Fibroblast of gingiva (primary cell): ENCODE measurements at places on chromosomes 7 and 10.
A peak's percentile ranks its signal among the peaks of the same experiment; 100 is the strongest.

GRCh38 chr7:70621954-70622600, 509.9 kb upstream of the GALNT17 start:
- no peak for DNase-seq

DNA sequence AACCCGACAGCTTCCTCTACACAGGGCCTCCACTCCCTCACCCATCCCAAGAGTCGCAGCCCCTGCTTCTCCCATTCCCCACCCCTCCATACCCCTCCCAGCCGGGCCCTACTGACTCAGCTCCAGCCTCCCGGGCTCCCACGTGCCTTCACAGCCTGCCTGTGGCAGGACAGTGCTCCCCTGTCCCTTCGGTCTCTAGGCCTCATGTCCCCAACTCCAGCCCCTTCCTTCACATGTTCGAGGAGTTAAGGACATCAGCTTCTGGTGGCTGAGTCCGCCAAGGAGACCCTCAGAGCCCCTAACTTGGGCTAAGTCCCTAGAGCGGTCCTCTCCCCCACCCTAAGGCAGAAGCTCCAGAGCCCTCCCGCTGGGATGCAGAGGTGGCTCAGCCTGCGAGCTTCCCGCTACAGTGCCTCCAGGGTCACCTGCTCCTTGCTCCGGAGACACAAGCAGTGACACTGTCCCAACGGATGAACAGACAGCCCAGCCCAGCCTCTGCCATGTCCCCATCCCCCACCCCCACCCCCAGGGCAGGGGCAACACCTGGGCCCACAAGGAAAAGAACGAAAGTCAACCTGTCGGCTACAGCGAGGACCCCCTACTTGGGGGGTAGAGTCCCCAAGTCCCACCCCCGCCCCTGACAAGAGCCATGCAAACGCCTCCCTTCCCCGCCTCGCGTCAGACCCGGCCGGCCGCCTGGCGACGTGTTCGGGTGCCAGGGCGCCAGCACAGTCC, 716 bp downstream of the SMARCD3 start:
- no peak for DNase-seq

- no peak for DNase-seq
Observed at GRCh38 chr10:71246591-71247413, 34.4 kb downstream of the UNC5B start.

DNA sequence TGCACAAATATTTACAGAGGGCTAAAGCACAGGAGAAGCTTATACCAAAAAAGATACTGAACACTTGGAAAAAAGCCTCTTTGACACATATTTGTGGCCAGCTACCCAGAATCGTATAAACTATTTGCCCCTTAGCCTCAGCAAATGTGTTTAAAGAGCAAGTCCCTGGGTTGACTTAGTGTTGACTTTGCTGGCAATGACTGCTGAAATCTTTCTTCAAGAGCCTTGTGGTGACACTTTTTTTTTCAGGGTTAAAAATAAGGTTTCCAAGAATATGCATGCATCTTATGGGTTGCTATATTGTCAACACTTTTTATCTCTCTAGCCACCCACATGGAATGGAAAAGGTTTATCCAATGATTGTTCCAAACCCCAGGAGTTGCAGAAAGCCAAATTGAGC, 14.9 kb upstream of the PLEKHS1 start:
- DNase-seq, result peak; percentile 48

- DNase-seq, result no peak
Observed at GRCh38 chr10:13440185-13441061, 88.4 kb downstream of the BEND7 start.

- DNase-seq, result no peak
Observed at GRCh38 chr7:52017802-52018679, 701.4 kb upstream of the COBL start.

DNA sequence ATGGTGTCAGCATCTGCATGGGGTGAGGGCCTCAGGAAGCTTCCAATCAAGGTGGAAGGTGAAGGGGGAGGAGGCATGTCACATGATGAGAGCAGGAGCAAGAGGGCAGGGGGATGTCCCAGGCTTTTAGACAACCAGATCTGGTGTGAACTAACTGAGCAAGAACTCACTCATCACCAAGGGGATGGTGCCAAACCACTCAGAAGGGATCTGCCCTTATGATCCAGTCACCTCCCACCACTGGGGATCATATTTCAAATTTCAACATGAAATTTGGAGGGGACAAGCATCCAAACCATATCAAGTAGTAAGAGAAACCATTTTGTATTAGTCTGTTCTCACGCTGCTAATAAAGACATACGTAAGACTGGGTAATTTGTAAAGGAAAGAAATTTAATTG, 33.6 kb downstream of the THNSL1 start:
- peak; percentile 30 for DNase-seq

- no peak for DNase-seq
Observed at GRCh38 chr10:10528563-10528910, 489.1 kb upstream of the CELF2 start.

- DNase-seq, result no peak
Observed at GRCh38 chr7:78224923-78225322, 426.4 kb downstream of the PHTF2 start.

DNA sequence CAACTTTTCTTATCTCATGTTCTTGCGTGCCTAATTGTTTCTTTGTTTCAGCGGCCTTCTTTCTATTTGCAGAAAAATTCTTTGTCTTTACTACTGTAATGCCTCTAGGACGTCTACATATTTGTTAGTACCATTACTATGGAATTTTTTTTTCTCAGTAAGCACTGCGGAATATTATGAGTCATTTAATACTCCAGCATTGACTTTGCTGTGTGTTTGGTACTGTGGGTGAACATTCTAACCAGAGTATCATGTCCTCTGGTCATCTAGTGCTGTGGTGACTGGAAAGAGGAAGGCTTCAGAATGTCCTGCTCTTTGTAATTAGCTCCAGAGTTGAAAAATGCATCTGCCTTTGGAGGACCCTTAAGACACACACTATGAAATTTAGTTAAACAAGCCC, 58.5 kb upstream of the FERD3L start:
- DNase-seq, result no peak

GRCh38 chr10:5654218-5654755, 12.1 kb downstream of the ASB13 start:
- no peak for DNase-seq

GRCh38 chr7:100568896-100569844, 4.5 kb downstream of the SAP25 start:
- DNase-seq, result peak; percentile 21

DNA sequence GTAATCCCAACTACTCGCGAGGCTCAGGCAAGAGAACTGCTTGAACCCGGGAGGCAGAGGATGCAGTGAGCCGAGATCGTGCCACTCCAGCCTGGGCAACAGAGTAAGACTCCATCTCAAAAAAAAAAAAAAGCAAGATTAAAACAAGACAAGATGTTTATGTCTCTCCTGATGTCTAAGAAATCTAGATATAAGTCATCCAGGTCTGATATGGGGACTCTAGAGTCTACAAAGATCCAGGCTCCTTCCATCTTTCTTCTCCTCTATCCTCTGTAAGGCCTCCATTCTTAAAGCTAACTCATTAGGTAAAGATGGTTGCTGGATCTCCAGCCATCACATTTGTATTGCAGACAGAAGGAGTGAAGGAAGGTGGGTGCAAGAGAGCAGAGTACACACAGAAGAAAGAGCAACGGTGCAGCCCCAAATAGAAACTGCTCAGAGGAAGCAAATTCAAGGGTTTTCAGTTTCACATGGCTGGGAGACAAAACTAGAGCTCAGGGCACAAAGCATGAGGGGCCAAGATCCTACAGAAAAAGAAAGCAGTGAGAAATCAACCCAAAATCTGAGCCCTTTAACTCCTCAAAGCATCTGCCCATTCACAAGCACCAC, 57.6 kb downstream of the USP6NL start:
- no peak for DNase-seq

GRCh38 chr7:86504229-86504628, 139.5 kb upstream of the GRM3 start:
- no peak for DNase-seq

- no peak for DNase-seq
Observed at GRCh38 chr7:157266272-157266671, 70.5 kb upstream of the DNAJB6 start.
